ENCODE measurements at places on chromosomes 13 and 19. TPM values are rescaled to one million over a fixed set of nuclear protein-coding genes. Genes with fewer than 3 reads are reported as not detected.

- H3K27me3 ChIP-seq: no peaks in the 10 kb centered on the region
- DNase-seq: peak; percentile 98
- H3K4me3 ChIP-seq: peak within 1 kb of the TSS; percentile 66
- peak within 1 kb of the TSS; percentile 92 for H3K27ac ChIP-seq
- peaks cover 3% of the 10 kb centered on the region for H3K4me1 ChIP-seq
Measured at GRCh38 chr19:56507446-56508289, at the start of gene ZNF471. Gene ZNF471 (plus strand): TSS chr19:56507855. CDS start chr19:56511572, 3,717 bp downstream.

- H3K27me3 ChIP-seq: no peaks in the 10 kb centered on the region
- DNase-seq: no peak
- H3K27ac ChIP-seq: no peak overlapping the region
- no peak overlapping the region for H3K4me3 ChIP-seq
- no peaks in the 10 kb centered on the region for H3K4me1 ChIP-seq
- peaks cover 90% of the 10 kb centered on the region for H3K36me3 ChIP-seq
Measured at GRCh38 chr19:45825263-45825605, 10.1 kb upstream of the RSPH6A start.

DNA sequence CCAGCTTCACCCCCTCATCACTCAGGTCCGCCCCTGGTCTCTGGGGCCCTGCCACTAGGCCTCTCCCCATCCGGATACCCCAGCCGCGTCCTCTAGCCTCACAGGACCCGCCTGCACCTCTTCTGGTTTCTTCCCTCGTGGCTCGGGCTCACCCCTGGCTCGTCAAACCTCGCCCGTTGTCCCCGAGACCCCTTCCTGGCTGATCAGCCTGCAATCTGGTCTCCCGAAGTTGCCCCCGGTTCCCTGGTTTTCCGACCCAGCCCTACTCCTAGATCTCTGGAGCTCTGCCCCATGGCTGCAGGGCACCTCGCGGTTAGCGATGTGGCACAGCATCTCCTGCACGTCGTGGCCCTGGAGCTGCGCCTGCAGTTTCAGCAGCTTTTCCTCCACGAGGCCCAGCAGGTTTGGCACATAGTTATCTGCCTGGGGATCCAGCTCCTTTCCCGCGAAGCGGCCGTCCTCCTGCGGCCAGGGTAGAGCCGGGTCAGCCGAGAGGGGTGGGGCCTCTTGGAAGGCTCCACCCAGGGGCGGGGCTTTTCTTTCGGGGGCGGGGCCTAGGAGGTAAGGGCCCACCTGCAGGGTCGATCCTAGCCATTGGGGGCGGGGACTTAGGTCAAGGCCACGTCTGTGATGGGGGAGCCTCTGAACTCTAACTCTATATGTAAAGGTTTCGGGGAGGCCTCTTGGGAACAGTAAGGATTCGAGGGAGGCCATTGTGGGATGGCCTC is 2.4 kb upstream of the RGL3 start:
- peaks cover 44% of the 10 kb centered on the region for H3K27me3 ChIP-seq
- DNase-seq: no peak
- no peaks in the 10 kb centered on the region for H3K36me3 ChIP-seq
- no peak overlapping the region for H3K27ac ChIP-seq

GRCh38 chr19:17137417-17137816 is 61.8 kb downstream of the MYO9B start:
- no peaks in the 10 kb centered on the region for H3K27me3 ChIP-seq
- no peak overlapping the region for H3K27ac ChIP-seq
- peaks cover 7% of the 10 kb centered on the region for H3K36me3 ChIP-seq
- no peak overlapping the region for H3K4me3 ChIP-seq

DNA sequence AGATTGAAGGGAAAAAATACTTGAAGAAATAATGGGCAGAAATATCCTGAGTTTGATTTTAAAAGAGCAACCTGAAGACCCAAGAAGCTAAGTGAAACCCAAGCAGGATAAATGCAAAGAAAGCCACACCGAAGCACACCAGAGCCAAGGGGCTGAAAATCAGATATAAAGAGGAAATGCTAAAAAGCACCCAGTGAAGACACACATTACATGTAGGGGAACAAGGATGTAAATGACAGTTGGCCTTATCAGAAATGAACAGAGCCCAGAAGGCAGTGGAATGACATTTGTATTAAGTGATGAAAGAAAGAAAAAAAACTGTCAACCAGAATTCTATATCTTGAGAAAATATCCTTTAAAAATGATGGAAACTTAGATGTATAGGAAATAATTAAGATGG is 139.1 kb downstream of the SLC7A1 start:
- no peak overlapping the region for H3K27ac ChIP-seq
- DNase-seq: no peak
- no peaks in the 10 kb centered on the region for H3K4me1 ChIP-seq
- no peak overlapping the region for H3K4me3 ChIP-seq

- peaks cover 2% of the 10 kb centered on the region for H3K36me3 ChIP-seq
- peaks cover 6% of the 10 kb centered on the region for H3K27me3 ChIP-seq
- no peak overlapping the region for H3K27ac ChIP-seq
- no peaks in the 10 kb centered on the region for H3K4me1 ChIP-seq
- no peak for DNase-seq
- H3K4me3 ChIP-seq: no peak overlapping the region
Measured at GRCh38 chr19:44947041-44947581, 1.3 kb downstream of the APOC2 start.

GRCh38 chr19:58117841-58118575 is 20.0 kb upstream of the ZSCAN18 start:
- no peak overlapping the region for H3K4me3 ChIP-seq
- no peaks in the 10 kb centered on the region for H3K36me3 ChIP-seq
- H3K4me1 ChIP-seq: no peaks in the 10 kb centered on the region
- H3K27ac ChIP-seq: no peak overlapping the region
- no peak for DNase-seq
- no peaks in the 10 kb centered on the region for H3K27me3 ChIP-seq

DNA sequence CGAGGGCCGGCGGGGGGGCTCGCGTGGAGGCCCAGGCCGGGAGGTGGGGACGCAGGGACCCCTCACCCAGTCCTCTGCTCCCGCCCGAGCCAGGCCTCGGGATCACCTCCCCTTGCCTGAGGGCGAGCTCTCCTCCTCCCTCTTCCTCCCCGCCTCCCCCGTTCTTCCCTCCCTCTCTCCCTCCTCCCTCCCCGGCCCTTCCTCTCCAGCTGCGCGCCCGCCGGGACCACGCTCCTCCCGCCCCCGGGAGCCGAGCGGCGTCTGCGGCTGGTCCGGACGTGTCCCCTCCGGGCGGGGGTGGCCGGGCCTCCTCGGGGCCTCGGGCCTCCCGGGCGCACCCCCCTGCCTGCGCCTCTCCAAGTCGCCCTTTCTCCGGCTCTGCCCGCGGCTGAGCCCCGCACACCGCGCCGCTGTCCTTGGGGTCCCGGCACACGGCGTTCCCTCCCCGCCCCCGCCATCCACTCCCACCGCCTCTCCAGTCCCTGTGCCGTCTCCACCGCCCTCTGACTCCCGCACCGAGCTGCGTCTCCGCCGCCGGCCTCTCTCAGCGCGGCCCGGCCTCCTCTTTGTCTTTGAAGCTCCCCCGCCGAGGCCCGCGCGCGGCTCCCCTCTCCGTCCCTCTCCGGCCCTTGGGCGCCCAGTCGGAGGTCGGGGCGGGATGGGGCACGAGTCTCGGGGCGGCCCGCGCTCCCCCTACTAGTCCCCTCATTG is 5.7 kb downstream of the SOX1 start:
- no peaks in the 10 kb centered on the region for H3K4me1 ChIP-seq
- DNase-seq: no peak
- no peak overlapping the region for H3K4me3 ChIP-seq

DNA sequence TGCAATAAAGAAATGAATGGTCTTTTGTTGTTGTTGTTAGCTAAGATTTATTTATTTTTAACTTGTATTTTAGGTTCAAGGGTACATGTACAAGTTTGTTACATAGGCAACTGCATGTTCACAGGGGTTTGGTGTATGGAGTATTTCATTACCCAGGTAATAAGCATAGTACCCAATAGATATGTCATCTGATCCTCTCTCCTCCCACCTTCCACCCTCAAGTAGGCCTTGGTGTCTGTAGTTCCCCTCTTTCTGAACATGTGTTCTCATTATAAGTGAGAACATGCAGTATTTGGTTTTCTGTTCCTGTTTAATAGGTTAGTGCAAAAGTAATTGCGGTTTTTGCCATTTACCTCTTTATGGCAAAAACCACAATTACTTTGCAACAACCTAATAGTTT is 554.1 kb downstream of the TBC1D4 start:
- DNase-seq: no peak
- H3K27me3 ChIP-seq: no peaks in the 10 kb centered on the region

DNA sequence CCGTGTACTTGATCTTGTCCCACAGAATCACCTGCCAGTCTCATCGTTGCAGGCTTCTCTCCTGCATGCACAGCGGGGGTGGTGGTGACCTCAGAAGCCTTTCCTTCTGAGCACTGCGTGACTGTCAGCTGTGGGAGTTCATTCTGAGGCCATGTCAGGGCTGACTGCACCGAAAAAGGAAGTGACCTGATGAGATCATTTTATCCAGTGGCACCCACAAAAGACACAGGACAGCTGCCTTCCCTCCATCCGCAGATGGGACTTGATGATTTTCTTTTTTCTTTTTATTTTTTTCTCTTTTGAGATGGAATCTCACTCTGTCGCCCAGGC is 89.7 kb downstream of the RAB20 start:
- H3K27me3 ChIP-seq: no peaks in the 10 kb centered on the region
- peaks cover 87% of the 10 kb centered on the region for H3K36me3 ChIP-seq
- no peak overlapping the region for H3K4me3 ChIP-seq
- no peak overlapping the region for H3K27ac ChIP-seq
- H3K4me1 ChIP-seq: no peaks in the 10 kb centered on the region

GRCh38 chr13:105389373-105389772 is 1146.1 kb downstream of the EFNB2 start:
- H3K36me3 ChIP-seq: no peaks in the 10 kb centered on the region
- DNase-seq: no peak

DNA sequence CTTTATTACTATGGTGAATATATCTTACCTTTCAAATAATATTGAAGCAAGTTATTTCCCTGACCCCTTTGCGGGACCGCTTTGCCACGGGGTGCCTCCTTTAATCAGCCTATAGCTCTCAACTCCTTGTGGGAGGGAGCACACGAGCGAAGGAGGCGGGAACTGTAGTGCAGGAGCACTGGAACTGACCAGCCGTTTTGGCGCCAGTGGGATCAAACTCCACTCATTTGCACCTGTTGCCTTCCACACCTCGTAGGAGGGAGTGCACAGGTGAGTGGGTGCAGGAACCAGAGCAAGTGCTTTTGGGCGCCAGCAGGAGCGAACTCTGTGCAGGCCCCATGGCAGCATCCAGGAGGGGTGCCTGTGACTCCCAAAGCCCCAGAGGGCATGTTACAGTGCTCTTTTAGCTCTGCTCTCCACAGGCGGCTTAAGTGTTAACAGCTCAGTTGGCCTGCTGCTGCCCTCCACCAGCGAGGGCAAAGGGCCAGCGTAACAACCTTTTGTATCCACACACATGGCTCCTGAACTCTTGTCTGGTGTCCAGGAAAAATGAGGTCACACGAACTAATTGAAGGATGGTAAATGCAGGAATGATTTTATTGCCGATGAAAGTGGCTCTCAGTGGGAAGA is 206.9 kb downstream of the GGACT start:
- H3K27ac ChIP-seq: no peak overlapping the region
- peaks cover 8% of the 10 kb centered on the region for H3K4me1 ChIP-seq
- no peak overlapping the region for H3K4me3 ChIP-seq
- no peaks in the 10 kb centered on the region for H3K27me3 ChIP-seq

DNA sequence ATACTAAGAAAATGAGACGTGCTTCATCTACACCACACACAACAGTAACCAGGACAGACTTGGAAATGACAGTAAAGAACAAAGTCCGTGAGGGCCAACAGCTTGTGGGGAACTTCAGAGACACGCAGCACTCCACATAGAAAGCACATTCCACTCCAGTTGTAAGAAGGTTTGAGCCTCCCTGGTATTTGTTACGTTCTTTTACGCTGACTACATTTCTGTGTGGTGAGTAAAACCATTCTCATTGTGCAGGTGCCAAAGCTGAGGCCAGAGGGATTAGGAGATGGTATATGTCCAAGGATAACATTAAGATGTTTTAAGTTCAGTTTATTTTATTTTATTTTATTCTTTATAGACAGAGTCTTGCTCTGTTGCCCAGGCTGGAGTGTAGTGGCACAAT is 1189.9 kb downstream of the UQCRFS1 start:
- H3K27me3 ChIP-seq: no peaks in the 10 kb centered on the region
- DNase-seq: no peak
- H3K4me1 ChIP-seq: no peaks in the 10 kb centered on the region
- H3K27ac ChIP-seq: no peak overlapping the region

- H3K4me3 ChIP-seq: no peak overlapping the region
Measured at GRCh38 chr13:28058866-28059613, 41.3 kb downstream of the FLT3 start.

GRCh38 chr19:46746281-46747057 is at the start of gene STRN4:
Gene STRN4 (minus strand): TSS chr19:46746450. CDS start chr19:46746430, 20 bp downstream.
- DNase-seq: no peak
- peak within 1 kb of the TSS; percentile 98 for H3K4me3 ChIP-seq
- peak within 1 kb of the TSS; percentile 78 for H3K27ac ChIP-seq
- H3K36me3 ChIP-seq: peaks cover 12% of the 10 kb centered on the region
- no peaks in the 10 kb centered on the region for H3K27me3 ChIP-seq

DNA sequence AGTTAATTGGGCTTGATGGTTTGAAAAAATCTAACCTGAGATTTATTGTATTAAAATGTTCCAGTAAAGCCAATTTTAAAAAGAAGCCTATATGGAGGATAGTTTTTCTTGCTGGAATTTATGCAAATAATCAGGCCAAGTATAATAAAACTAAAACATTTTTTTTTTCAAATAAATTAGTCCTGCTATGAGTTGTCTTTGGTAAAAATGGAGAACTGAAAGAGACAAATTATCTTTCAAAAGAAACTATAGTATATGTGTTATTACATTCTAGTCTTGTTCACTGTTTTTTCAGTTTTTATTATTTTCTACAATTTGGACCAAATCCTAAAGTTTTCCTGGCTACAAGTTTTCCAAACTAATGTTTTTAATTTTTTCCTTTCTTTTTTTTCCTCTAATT is 468.9 kb downstream of the UQCRFS1 start:
- no peak for DNase-seq
- no peak overlapping the region for H3K4me3 ChIP-seq
- H3K27ac ChIP-seq: no peak overlapping the region

- DNase-seq: no peak
- no peak overlapping the region for H3K4me3 ChIP-seq
- H3K36me3 ChIP-seq: no peaks in the 10 kb centered on the region
- H3K27me3 ChIP-seq: peaks cover 20% of the 10 kb centered on the region
Measured at GRCh38 chr13:50685491-50685890, 158.0 kb downstream of the DLEU7 start.

DNA sequence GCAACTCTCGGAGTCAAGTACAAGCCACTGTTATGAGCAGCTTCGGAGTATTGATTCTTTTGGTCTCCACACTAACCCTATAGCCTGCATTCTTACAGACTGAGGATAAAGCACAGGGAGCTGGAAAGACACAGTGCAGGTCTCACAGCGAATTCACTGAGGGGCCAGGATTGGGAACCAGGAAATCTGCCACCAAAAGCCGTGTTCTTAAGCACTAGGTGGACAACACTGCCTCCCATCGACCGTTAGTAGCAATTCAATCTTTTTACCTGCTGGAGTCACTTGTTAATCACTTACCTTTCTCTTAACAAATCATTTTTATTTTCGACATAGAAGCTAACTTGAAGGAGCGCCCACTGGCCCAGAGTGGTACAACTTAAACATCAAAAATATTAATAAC is 6.3 kb downstream of the PMIS2 start:
- no peak overlapping the region for H3K27ac ChIP-seq
- peak; percentile 37 for DNase-seq
- H3K27me3 ChIP-seq: peaks cover 4% of the 10 kb centered on the region
- H3K4me1 ChIP-seq: no peaks in the 10 kb centered on the region

Gene KRTDAP
- not detected for total RNA-seq

Gene FSD1
- 17.4 TPM for total RNA-seq

Gene NXNL1
- not detected for total RNA-seq

Gene SEMA6B
- 0.18 TPM for total RNA-seq

Gene GDF15
- total RNA-seq: 10.3 TPM

Gene NALCN
- 5.6 TPM for total RNA-seq

Gene ICAM5
- 3.0 TPM for total RNA-seq

Gene PRSS57
- not detected for total RNA-seq

Gene PSG3
- total RNA-seq: not detected
